ENCODE measurements at places on chromosomes 2 and 18. TPM values are rescaled to one million over a fixed set of nuclear protein-coding genes. Genes with fewer than 3 reads are reported as not detected.

The HES6 gene
- 7.0 TPM for total RNA-seq

The SCN7A gene
- total RNA-seq = not detected

The CERKL gene
- 0.19 TPM for total RNA-seq

The LYPD6B gene
- 0.07 TPM for total RNA-seq

The EGR4 gene
- total RNA-seq = 0.19 TPM

The COL3A1 gene
- 0.21 TPM for total RNA-seq

The CD207 gene
- 0.07 TPM for total RNA-seq
